ENCODE measurements at places on chromosomes 2 and 18.

DNA sequence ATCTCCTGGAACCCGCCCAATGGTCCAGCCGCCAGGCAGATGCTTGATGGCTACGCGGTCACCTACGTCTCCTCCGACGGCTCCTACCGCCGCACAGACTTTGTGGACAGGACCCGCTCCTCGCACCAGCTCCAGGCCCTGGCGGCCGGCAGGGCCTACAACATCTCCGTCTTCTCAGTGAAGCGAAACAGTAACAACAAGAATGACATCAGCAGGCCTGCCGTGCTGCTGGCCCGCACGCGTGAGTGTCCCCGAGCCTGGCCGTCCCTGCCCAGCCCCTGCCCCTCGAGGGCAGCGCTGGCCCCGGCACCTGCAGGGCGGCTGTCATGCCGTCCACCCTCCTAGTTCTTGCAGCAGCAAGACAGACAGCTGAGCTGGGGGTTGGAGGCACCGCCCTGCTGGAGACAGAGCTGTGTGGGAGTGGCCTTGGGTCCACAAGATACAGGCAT is 36.7 kb downstream of the MTERF4 start:
- DNase-seq: no peak

DNA sequence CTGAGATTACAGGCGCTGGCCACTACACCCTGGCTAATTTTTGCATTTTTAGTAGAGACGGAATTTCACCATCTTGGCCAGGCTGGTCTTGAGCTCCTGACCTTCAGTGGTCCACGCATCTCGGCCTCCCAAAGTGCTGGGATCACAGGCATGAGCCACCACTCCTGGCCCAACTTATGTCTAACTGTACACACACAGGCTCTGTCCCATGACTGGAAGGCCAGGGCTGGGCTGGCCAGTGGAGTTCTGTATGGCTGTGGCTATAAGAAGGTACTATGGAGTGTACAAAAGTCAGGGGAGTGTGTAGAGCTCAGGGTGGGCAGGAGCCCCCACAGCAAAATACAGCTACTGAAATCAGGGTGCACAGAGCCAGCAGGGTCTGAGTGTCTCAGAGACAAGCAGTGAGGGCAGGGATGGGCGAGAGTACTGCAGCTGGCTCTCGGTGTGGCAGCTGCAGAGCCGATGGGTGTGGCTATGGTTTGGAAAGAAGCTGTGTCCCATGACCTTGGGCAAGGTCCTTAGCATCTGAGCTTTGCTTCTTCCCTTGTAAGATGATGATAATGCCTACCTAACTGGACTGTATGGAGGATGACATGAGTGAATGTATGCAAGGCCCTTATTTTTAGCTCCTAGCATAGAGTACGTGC is 10.4 kb upstream of the MSGN1 start:
- DNase-seq: no peak

DNA sequence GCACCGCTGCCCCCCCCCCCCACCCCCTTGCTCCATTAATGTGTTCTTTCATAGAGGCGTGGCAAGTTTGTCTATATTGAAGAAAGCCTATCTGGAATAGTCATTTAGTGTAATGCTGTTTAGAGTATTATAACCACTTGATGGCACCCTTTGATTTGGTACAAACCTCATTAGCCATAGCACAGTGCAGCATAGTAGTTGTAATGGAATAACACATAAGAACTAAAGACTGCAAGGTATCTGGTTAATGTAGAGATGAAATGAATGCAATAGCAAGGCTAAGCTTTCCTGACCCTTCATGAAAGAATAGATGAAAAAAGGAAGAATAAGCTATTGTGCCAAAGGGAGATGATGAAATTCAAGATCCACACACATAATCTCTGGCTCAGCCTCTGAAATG is 81.9 kb downstream of the EHBP1 start:
- peak; percentile 32 for DNase-seq

DNA sequence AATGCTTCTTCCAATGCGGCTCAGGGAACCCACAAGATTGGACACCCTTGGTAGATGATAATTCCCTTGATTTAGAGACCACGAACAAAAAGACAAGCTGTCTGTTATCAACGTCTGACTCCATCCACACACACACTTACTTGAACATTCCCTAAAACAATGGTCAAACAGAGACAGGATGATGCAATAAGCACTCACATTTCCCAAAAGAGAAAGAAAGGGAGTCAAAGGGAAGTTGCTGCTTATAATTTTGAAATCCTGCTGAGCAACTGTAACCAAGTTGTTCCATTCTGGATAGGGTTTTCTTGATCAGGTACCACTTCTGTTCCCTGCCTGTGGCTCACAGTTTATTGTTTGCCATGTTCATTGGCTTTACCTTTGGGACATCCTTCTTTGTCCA is 571.3 kb upstream of the CNTNAP5 start:
- DNase-seq: no peak

Data from retinal pigment epithelial cell (primary cell).